ENCODE measurements at places on chromosomes 7 and 10. TPM values are rescaled to one million over a fixed set of nuclear protein-coding genes. Genes with fewer than 3 reads are reported as not detected.

AZGP1 gene
- 1.2 TPM for total RNA-seq

DLX6 gene
- total RNA-seq, result not detected

MRLN gene
- not detected for total RNA-seq

GNG11 gene
- 0.38 TPM for total RNA-seq

TUBB8 gene
- total RNA-seq, result not detected

CAMK2B gene
- total RNA-seq, result not detected

EBLN1 gene
- not detected for total RNA-seq

PAX4 gene
- total RNA-seq, result not detected

HOXA10 gene
- total RNA-seq, result not detected

VAX1 gene
- total RNA-seq, result not detected

TPST1 gene
- total RNA-seq, result 31.4 TPM

AGR2 gene
- total RNA-seq, result 163 TPM

AGBL3 gene
- 1.8 TPM for total RNA-seq

PANK1 gene
- total RNA-seq, result 8.4 TPM

INMT gene
- total RNA-seq, result 0.13 TPM

GPR15LG gene
- 0.53 TPM for total RNA-seq
